NCI-H1436 (cell line): ENCODE measurements at places on chromosomes 1 and 21.

DNA sequence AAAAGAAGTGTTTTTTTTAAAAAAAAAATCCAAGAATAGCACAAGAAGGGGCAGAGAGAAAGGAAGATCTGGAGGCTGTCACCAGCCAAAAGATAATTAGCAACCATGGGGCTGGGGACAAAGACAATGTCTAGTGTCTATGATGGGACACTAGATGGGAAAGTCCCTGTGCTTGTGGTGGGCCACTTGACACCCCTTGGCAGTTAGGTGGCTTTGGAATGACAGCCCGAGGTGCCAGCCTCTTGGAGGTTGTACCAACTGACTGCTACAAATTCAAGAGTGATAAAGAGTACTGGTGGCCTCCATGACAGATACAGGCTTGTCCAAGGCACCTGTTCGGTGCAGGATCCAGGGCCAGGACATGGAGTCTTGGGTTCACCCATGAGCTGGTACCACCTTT lies 21.6 kb downstream of the ATP2B4 start:
- DNase-seq, result no peak

GRCh38 chr1:43285269-43285990 lies at the start of gene C1orf210:
Gene C1orf210 (minus strand): TSS chr1:43285581. CDS start chr1:43283270, 2,311 bp downstream.
- DNase-seq, result peak; percentile 78

DNA sequence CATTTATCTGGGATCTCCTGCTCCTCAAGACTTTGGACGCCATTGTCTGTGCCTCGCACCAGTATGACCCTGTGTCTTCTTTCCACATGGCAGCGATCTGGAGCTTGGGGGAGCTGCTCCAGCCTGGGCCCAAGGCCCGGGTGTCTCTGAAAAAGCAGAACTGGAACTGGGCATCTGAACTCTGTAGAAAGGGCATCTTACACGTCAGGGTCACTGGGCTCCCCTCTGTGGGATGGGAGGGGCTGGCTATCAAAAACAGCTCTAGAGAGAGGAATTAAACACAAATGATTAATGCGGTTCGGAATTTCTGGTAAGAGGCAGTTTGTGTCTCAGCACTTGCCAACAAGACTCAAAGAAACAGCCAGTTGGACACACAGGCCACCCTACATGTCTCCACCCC lies 16.1 kb downstream of the FCRL1 start:
- DNase-seq, result no peak

GRCh38 chr21:46051821-46052675 lies 45.9 kb upstream of the COL6A2 start:
- no peak for DNase-seq

GRCh38 chr1:112997781-112998180 lies 41.8 kb upstream of the SLC16A1 start:
- no peak for DNase-seq

- DNase-seq, result no peak
Observed at GRCh38 chr1:179080866-179081686, 794 bp upstream of the TOR3A start.

- no peak for DNase-seq
Observed at GRCh38 chr1:113207019-113207418, 134.0 kb downstream of the LRIG2 start.

DNA sequence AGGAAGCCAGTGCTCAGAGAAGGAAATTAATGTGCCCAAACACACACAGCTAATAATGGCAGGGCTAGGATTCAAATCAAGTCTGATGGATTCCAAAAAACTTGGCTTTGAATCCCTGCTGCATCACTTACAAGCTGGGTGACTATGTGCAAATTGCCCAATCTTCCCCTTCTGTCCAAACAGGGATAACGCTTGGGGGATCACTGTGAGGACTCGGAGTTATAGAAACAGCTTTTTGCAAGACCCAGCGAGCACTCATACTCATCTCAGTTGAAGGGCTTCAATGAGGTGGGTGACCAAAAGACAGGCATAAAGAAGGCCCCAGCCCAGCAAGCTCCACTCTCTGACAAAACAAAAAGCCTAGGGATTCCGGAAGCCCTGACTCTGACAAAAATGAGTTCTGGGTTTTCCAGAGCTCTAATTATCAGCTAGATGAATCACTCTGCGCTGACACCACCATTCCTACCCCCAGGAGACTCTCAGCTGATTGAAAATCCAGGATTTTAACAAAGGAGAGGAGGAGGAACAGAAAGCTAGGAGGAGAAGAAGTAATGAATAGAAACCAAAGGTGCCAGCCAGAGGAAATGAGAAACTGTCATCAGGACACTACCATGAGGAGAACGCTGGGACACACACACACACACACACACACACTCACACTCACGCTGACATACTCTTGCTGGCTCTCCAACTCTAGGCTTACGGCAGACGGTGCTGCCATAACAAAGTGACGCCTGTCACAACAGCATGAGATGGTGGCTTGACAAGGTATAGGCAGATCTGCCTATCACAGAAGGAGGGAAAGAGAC lies 1.6 kb upstream of the STK40 start:
- DNase-seq, result no peak

GRCh38 chr1:156961709-156962108 lies 41.3 kb downstream of the LRRC71 start:
- no peak for DNase-seq

DNA sequence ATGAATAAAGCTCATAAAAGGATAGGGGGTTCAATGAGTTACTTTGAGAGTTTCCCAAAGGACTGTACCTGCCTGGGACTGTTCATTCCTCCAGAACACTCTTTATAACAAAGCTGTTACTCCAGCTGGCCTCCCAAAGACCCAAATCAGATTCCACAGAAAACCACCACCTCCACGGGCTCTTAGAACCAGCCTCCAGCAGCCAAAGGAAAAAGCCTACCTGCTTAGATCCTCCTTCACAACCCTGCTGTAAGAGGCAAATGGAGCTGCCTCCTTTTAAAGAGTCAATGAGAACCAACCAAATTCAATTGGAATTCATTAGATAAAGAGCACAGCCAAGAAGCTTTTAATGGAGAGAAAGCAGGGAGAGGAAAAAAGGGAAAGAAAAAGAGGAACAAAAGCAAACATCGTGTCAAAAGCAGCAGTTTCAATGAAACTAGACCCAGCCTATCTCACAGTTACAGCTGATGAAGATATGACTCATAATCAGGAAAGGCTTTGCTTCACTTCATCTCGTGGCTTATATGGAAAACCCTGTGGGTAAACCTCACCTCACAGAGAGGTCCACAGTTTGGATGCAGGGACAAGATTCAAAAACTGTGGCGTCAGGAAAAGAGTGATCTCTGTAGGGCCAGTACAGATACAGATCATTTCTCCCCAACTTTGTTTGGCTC lies 27.8 kb upstream of the FMO4 start:
- no peak for DNase-seq

DNA sequence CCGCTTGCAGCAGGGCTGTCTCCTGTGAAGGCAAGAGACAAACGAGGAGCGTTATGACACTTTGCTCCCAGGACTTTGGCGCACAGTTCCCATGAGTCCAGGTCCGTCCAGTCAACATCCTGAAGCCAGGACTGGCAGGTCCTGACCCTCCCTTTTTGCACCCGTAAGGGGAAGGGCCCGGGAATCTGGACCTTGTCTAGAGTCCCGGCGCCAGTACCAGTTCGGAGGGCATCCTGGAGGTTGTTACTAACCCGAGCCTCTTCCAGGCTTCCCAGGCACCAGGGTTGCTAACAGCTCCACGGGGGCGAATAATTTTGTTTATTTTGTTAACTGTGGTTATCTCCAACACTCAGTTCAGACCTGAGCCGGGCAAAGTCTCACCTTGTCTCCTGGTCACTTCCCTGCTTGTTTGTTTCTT lies 682 bp upstream of the RWDD3 start:
- no peak for DNase-seq

GRCh38 chr1:242017580-242018233 lies 18.8 kb upstream of the MAP1LC3C start:
- peak; percentile 73 for DNase-seq

- DNase-seq, result no peak
Observed at GRCh38 chr21:45306832-45307571, 19.3 kb upstream of the POFUT2 start.

- no peak for DNase-seq
Observed at GRCh38 chr1:154353966-154354365, 28.6 kb downstream of the ATP8B2 start.

- no peak for DNase-seq
Observed at GRCh38 chr1:228376262-228376628, 30.4 kb downstream of the TRIM11 start.

DNA sequence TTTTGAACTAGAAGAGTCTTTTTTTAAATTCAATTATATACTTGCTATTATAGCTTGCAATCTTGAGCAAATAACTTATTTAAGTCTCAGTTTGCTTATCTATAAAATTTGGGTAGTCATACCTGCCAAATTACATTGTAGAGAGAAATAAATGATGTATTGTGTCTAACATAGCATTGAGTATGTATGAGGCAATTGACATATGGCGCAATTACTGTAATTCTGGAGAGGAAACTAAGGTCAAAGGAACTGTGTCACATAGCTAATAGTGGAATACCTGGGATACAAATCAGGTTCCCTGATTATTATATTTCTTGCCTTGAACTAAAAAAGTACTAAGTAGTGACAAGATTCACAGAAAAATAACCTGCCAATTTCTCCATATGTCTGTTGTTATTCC lies 302.5 kb downstream of the PDE4B start:
- no peak for DNase-seq

- peak; percentile 71 for DNase-seq
Observed at GRCh38 chr1:82387012-82387366, 586.3 kb downstream of the ADGRL2 start.

DNA sequence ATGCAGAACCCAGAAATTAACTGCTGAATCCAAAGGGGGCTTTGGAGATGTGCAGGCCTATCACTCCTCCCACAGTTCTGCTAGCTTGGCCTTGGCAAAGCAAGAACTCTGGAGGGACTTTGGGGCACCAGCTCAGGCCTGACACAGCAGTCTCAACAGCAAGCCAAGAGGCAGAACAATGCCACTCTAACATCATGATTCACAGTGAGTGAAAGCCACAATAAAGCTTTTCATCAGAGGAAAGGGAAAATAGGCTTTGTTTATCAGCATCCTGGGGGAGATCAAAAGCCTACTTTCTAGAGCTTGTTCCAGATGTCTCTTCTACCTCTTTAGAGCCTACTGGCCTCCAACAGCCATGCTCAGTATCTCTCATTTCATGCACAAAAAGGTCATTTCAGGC lies 283.4 kb downstream of the KCNH1 start:
- no peak for DNase-seq

DNA sequence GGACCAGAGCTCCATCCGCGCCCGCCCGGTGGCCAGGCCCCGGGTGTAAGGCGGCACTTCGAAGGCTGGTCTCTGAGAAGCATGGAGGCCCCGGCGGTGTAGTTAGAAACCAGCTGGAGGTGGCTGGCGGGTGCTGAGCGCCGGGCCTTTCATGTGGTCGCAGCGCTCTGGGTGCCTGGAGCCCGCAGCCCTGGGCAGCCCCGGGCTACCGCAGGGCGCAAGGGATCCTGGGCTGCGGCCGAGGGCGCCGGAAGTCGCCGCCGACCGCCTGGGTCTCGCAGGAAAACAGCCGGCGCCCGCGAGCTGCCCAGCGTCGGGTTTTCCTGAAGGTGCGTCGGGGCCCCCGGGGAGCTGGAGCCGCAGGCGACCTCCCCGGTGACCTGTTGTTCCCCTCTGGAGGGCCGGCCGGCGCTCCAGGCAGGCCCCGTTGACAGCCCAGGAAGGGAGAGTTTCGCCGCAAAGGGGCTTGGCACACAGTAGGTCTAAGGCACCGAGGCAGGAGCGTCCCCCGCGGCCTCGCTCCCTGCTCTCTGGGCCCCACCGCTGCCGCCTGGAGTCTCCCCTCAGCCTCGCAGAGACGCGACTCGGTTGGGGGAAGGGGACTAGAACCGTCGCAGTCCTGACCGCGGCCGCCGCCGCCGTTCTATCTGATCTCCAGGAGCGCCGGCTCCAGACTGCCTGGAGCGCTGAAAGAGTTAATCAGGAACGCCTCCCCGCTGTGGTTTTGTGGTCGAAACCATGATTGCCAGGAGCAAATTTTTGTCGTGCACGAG lies 2.7 kb downstream of the GRHL3 start:
- DNase-seq, result no peak

DNA sequence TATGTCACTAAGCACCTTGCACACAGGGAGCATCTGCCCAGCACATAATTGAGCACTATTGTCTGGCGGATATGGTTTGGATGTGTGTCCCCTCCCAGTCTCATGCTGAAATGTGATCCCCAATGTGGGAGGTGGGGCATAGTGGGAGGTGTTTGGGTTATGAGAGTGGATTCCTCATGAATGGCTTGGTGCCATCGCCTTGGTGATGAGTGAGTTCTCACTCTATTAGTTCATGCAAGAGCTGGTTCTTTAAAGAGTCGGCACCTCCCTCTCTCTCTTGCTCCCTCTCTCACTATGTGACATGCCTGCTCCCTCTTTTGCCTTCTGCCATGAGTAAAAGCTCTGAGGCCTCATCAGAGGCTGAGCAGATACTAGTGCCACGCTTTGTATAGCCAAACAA lies 9.5 kb downstream of the CTSK start:
- peak; percentile 64 for DNase-seq

GRCh38 chr1:114003431-114003830 lies 24.2 kb downstream of the OLFML3 start:
- DNase-seq, result no peak

DNA sequence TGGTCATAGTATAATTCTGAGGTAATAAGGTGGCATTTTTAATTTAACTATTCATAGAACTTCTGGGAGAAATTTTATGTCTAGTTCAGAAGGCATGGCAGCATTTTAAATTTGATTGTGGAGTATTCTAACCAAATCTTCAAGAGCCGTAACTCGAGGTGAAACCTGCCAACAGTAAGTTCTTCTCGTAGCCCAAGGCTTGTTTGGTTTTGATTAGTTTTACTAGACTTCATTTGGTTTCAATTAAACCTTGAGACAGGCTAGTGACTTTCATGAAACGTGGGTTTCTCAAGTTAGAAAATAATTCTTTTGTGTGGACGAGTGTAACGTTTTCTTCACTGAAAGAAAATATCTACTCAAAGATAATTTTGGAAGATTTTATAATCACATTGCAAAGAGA lies 395.5 kb downstream of the USP25 start:
- DNase-seq, result no peak

GRCh38 chr1:90707363-90707710 lies 9.8 kb downstream of the BARHL2 start:
- no peak for DNase-seq

DNA sequence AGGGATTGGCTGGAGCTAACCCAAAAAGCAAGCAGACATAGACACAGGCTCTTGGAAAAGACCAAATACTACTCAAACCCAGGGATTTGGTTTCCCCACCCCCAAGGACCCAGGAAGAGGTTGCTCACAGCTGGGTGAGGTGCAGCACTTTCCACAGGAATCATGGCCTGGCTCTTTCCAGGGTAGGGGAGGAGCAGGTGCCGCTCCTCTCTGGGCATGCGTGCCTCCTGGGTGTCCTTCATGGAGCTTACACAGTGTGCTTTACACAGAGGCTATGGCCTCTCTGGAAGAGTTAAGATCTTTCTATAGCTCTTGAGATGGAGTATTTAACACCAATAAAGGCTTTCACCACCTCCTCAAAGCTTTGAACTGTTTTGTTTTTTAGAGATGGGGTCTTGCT lies 88.3 kb downstream of the CD58 start:
- no peak for DNase-seq

- no peak for DNase-seq
Observed at GRCh38 chr1:15685820-15686219, 1.7 kb downstream of the PLEKHM2 start.
